Hepatocyte (in vitro differentiated cells): ENCODE measurements at places on chromosomes 16 and 17. TPM values are rescaled to one million over a fixed set of nuclear protein-coding genes. Genes with fewer than 3 reads are reported as not detected.
A peak's percentile ranks its signal among the peaks of the same experiment; 100 is the strongest.

DNA sequence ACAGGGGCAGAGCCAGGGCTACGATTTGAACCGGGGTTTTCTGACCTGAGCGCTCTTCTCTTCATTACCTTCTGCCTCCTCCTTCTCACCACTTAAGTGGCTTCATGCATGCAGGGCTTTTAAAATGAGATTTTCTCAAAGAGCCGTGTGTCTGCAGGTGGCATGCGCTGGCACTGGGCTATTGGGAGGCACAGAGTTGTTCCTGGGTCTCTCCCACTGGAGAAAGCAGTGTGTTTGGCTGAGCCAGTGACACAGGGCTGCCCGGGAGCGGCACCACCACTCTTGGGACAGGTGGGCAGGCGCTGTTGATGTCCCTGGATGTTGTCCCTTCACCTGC lies 218.8 kb upstream of the CHMP6 start:
- H3K4me3 ChIP-seq: no peak overlapping the region
- no peak overlapping the region for H3K27ac ChIP-seq
- no peaks in the 10 kb centered on the region for H3K27me3 ChIP-seq
- no peaks in the 10 kb centered on the region for H3K36me3 ChIP-seq

DNA sequence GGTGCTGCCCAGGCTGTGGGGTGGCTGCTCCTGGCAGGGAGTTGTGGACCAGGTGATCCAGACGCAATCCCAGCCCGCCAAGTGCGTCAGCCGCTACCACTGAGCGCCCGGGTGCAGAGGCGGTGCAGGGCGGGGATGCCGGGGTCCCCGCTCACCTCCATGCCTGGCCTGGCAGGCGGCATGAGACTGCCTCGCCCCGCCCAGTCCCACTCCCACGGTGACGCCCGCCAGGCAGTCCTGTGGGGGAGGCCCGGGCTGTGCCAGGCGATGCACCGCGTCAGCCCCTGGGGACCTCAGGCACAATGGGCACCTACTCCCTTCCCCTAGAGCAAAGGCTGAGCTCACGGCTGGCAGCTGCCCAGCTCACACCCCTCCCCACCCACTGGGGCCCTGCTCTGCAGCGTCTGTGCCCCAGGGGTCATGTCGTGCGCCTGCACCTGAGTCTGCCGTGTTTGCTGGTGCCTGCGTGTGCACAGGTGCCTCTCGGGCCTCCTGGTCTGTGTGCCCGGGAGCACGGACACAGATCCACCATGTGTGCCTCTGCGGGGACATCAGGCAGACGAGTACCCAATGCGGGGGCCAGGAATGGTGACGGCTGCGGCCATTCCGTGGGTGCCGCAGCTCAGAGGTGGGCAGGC lies 5.3 kb downstream of the RPUSD1 start:
- peaks cover 7% of the 10 kb centered on the region for H3K4me1 ChIP-seq
- H3K4me3 ChIP-seq: no peak overlapping the region
- no peak for DNase-seq

DNA sequence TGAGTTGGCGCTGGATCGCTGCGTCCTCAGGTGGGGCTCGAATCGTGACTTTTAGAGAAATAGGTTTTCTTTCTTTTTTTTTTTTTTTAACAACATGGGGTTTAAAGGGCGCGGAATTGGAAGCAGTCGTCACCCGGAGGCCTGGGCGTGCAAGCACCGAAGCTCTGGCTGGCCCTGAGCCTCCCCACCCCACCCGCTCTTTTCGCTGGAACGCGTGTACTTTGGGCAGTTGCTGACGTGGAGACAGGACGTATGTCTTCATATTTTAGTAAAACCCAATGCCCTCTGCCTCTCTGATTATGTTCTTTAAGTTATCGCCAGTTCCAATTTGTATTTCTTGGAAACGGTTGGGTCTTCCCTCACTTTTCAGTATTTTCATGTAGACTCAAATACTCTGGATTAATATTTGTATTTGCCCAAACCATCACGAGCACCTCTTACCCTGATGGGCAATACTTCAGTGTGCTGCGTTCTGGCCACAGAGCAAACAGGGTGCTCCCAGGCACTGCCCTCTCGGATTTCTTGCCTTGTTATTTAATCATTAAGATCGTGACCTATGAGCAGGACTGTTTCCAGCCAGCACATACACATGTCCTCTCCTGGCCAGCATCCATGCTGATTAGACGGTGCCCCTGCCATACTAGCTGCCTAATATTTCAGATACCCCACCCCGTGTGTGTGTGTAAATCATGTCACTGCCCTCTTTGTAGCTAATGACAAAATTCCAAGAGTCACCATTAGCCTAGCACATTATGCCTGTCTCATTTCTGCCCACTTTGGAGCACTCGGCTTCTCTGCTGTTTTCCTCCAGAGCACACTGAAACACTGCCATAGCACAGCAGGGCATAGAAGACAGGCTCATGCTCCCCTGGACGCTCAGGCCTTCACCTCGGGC lies 805 bp upstream of the C16orf95 start:
- no peaks in the 10 kb centered on the region for H3K36me3 ChIP-seq
- DNase-seq: peak; percentile 78
- no peaks in the 10 kb centered on the region for H3K4me1 ChIP-seq
- H3K27ac ChIP-seq: peak overlapping the region; percentile 96
- H3K27me3 ChIP-seq: no peaks in the 10 kb centered on the region

- H3K4me3 ChIP-seq: no peak overlapping the region
- DNase-seq: no peak
- H3K36me3 ChIP-seq: no peaks in the 10 kb centered on the region
- peaks cover 21% of the 10 kb centered on the region for H3K4me1 ChIP-seq
- no peaks in the 10 kb centered on the region for H3K27me3 ChIP-seq
- no peak overlapping the region for H3K27ac ChIP-seq
Measured at GRCh38 chr16:89168381-89169189, 3.0 kb upstream of the CDH15 start.

- H3K27ac ChIP-seq: no peak overlapping the region
- H3K36me3 ChIP-seq: no peaks in the 10 kb centered on the region
- no peaks in the 10 kb centered on the region for H3K27me3 ChIP-seq
- no peak for DNase-seq
- no peak overlapping the region for H3K4me3 ChIP-seq
Measured at GRCh38 chr17:29584452-29585079, 4.9 kb downstream of the GIT1 start.

GRCh38 chr17:54348234-54348633 lies 525.5 kb downstream of the KIF2B start:
- no peak overlapping the region for H3K27ac ChIP-seq
- H3K4me1 ChIP-seq: no peaks in the 10 kb centered on the region
- no peaks in the 10 kb centered on the region for H3K36me3 ChIP-seq

DNA sequence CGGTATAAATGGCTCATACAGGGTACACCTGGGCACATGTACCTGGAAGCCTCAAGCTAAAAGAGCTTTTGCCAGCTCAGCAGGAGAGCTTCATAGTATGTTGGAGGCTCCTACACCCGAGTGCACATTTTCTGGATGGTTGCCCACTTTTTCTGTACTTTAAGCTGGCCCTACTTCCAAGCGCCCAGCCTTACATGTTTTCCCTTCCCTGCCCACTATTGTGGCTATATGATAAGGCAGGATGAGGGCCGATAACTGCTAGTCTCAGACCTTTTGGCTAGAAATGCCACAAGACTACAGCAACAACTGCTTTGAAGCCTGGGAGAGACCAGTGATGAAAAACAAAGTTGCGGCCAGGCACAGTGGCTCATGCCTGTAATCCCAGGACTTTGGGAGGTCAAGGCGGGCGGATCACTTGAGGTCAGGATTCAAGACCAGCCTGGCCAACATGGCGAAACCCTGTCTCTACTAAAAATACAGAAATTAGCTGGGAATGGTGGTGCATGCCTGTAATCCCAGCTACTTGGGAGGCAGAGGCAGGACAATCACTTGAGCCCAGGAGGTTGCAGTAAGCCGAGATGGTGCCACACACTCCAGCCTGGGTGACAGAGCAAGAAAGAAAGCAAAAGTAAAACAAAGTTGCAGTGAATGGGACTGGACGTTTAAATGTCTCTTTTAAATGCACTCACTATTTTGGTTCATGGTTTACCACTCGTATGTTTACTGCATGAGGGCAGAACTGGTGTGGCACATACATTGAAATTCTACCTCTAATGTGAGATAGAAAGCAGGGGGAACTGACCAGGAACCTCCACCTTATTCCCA lies 14.2 kb upstream of the MARCHF10 start:
- no peak overlapping the region for H3K4me3 ChIP-seq
- peaks cover 10% of the 10 kb centered on the region for H3K4me1 ChIP-seq
- H3K27ac ChIP-seq: no peak overlapping the region
- H3K36me3 ChIP-seq: no peaks in the 10 kb centered on the region
- DNase-seq: no peak
- H3K27me3 ChIP-seq: no peaks in the 10 kb centered on the region

DNA sequence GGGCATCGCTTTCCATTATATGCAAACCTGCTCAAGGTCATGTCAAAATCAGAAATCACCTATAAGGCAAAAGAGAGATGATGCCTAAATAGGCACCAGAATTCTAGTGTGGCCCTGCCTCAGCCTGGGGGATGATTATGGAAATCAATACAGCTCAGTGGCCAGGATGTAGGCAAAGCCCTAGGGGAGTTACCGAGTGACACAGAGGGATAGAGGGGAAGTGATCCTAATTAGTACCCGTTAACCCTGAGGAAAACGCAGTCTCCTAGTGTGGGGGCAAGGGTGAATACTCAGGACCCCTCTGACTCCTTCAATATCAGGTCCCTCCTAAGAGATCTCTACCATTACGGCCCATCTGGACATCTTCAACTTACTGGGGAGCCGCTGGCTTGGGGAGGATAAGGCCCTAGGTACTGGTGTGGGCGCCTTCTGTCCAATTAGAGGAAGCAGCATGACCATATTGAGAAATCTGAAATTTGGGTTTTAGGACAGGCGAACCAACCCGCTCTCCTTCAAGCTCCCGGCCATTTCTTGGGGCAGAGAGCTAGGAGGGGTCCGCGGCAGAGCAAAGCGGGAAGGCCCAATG lies 725 bp downstream of the NT5C3B start:
- no peaks in the 10 kb centered on the region for H3K36me3 ChIP-seq
- no peaks in the 10 kb centered on the region for H3K27me3 ChIP-seq
- no peaks in the 10 kb centered on the region for H3K4me1 ChIP-seq
- H3K27ac ChIP-seq: no peak overlapping the region

GRCh38 chr17:63555500-63556156 lies 5.4 kb downstream of the DCAF7 start:
- peaks cover 14% of the 10 kb centered on the region for H3K4me1 ChIP-seq
- H3K4me3 ChIP-seq: no peak overlapping the region
- H3K36me3 ChIP-seq: no peaks in the 10 kb centered on the region
- no peak overlapping the region for H3K27ac ChIP-seq
- H3K27me3 ChIP-seq: no peaks in the 10 kb centered on the region

GRCh38 chr16:11497851-11498289 lies 88.8 kb downstream of the LITAF start:
- H3K36me3 ChIP-seq: no peaks in the 10 kb centered on the region
- H3K4me1 ChIP-seq: peaks cover 19% of the 10 kb centered on the region
- no peaks in the 10 kb centered on the region for H3K27me3 ChIP-seq
- peak overlapping the region; percentile 92 for H3K27ac ChIP-seq

Gene PNMT
- polyA plus RNA-seq: 203 and 204 TPM in 2 replicates

Gene ADAD2
- polyA plus RNA-seq: 0.30 TPM in 1 of 2 replicates, not detected in the other
